Stimulated activated CD8-positive, alpha-beta memory T cell treated with anti-CD3 and anti-CD28 coated beads, Interleukin-15, amount 100 ng/mL, for 48 hours (primary cell): ENCODE measurements at places on chromosomes 7 and 10.

DNA sequence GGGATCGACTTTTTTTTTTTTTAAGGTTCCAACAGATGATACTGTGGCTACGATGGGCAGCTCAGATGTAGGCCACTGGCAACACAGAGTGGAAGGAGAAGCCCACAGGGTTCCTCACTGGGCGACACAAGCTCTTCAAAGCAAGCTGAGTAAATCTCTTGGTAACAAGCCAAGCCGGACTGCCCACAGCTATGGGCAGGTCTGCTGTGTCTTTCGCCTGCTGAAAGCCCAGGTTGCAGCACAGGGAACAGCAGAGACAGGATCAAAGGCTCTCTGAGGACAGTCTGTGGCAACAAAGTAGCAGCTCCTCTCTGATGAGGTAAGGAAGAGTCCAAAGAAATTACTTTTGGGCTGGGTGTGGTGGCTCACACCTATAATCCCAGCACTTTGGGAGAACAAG, 83.6 kb downstream of the KCNMA1 start:
- no peak for DNase-seq

DNA sequence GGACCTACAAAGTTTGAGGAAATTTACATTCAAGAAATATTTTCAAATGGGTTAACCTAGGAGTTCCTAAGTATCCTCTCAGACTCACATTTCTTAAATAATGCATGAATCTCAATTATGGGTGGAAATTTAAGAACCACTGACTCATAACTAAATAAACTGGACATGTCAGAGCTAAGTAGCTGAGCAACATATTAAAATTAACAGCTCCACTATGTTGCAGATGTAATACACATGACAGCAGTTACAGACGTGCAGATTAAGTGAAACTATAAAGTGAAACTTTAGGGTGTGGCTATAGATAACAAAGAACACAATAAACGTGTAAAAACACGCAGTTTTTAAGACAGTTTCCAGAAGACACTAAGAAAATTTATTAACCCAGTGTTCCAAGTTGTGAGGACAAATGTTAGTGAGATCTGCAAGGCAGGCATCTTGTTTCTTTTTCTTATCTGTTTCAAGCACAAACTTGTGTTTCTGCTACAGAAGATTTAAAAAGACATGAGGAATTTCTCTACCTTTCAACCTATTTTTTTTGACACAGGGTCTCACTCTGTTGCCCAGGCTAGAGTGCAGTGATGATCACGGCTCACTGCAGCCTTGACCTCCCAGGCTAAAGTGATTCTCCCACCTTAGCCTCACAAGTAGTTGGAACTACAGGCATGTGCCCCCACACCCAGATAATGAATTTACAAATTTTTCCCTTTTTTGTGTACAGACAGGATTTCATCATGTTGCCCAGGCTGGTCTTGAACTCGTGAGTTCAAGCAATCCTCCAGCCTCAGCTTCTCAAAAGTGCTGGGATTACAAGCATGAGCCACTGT, 25.3 kb downstream of the DNMBP start:
- DNase-seq: no peak

DNA sequence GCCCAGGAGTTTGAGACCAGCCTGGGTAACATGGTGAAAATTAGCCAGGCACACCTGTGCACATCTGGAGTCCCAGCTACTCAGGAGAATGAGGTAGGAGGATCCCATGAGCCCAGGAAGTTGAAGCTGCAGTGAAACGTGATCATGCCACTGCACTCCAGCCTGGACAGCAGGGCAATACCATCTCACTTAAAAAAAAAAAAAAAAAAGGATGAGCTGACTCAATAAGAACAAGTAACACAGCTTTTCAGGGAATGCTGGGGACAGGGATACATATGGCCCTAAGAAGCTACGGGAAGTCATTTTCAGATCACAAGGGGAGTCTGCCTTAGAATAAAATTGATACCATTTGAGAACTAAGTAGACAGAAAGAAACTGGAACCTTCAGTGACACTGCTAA, 41.7 kb downstream of the FAM171A1 start:
- DNase-seq: no peak

DNA sequence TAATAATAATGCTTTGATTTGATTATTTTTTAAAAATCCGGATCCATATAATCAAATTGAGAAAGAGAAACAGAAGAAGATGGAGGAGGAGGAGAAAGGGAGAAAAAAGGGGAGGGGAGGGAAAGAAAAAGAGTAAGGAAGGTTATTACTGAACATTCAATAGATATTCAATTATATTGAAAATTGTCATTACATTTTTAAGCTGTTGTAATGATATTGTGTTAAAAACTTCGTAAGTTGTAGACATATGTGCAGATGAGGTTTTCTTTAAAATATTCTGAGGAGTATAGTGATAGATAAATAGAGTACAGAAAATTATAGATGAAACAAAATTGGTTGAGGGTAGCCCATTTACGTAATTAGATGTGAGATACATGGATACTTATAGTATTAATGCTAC, 933.0 kb upstream of the PHF14 start:
- no peak for DNase-seq

GRCh38 chr10:24571870-24572450, 151.7 kb downstream of the ARHGAP21 start:
- no peak for DNase-seq
